Panc1 (cell line): ENCODE measurements at places on chromosomes 2 and 18. TPM values are rescaled to one million over a fixed set of nuclear protein-coding genes. Genes with fewer than 3 reads are reported as not detected.
A peak's percentile ranks its signal among the peaks of the same experiment; 100 is the strongest.

- no peaks in the 10 kb centered on the region for H3K36me3 ChIP-seq
- H3K4me1 ChIP-seq, result no peaks in the 10 kb centered on the region; the same call in 1 of the 2 replicates
- no peak for DNase-seq
These were observed 46.3 kb downstream of the MYO1B start for GRCh38 chr2:191291471-191291870.

DNA sequence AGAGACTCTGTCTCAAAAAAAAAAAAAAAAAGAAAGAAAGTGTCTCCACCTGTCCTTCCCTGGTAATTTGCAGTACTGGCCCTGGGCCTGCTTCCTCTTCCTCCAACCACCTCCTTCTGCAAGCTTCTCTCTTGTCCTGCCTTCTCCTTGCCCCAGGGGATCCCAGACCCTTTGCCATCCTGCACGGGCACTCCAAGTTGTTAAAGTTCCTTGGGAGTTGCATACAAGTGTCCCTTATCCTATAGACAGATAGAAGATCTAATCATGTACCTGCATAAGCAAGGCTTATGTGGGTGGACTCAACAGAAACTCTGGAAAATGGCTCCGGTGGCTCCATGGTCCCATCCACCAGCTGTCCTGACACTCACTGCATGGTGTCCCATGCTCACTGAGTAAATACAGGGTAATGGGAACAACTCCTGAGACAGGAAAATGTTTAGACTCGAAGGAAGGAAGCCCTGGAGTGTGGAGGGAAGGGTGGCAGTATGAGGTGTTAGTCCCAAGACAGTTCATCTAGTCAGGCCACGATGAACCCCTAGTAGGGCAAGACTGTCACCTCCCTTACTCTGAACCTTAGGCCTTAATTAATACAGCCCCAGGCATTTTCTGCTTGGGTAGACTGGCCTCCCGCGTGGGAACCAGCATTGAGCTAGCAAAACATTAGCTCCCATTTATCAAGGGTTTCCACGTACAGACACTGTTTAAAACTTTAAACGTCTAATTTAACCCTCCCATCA, 17.1 kb downstream of the ODC1 start:
- H3K27me3 ChIP-seq, result no peaks in the 10 kb centered on the region
- H3K27ac ChIP-seq, result peak overlapping the region; percentile 96
- no peak for DNase-seq

DNA sequence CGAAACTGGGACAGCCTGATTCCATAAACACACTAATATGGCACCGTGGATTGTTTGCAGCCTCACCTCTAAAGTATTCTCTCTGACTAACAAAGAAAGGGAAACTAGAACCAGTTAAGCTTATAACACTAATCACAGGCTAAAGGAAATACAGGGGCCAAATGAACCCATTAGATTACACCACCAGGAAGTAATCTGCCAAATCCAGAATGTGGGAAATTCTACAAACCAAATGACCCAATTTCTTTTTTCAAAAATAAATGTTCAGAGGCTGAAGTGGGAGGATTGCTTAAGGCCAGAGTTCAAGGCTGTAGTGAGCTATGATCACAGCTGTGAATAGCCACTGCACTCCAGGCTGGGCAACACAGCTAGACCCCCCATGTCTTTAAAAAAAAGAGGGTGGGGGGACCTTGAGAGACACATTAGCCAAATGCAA, 1.5 kb upstream of the MPPE1 start:
- DNase-seq, result no peak
- H3K36me3 ChIP-seq, result peaks cover 5% of the 10 kb centered on the region
- peak overlapping the region; percentile 63; the same call in 1 of the 2 replicates for H3K27ac ChIP-seq
- no peaks in the 10 kb centered on the region for H3K27me3 ChIP-seq

GRCh38 chr18:26268454-26268853, 42.2 kb downstream of the TAF4B start:
- no peak for DNase-seq
- H3K27ac ChIP-seq, result no peak overlapping the region
- no peak overlapping the region for H3K4me3 ChIP-seq
- H3K27me3 ChIP-seq, result no peaks in the 10 kb centered on the region

DNA sequence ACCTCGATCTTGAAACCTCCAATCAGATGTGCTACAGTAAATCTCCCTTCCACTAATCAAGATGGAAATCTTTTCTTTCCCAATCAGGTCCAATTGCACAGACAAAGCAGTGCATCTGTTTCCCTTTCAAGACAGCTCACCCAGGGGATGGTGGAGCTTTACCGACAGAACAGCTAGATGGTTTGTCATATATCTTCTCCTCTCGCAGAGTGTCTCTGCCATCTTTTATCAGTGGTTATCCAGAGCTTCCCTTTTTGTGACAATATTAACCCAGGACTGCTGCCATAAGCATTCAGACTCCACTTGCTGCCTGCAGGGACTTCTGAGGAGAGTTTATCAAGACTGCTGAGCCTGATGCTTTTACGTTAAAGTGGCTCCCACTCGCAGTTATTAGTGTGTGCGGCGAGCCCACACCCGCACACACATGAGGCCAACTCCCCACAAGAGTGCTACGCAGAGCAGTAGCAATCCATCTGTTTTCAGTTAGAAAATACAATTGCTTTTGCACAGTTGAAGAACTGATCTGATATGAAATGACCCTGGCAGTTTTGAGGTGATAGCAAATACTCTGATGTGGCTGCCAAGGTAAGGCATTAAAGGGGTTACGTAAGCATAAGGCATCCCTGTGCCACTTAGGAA, 398.9 kb downstream of the NCKAP5 start:
- DNase-seq, result no peak
- no peaks in the 10 kb centered on the region for H3K27me3 ChIP-seq
- no peaks in the 10 kb centered on the region for H3K4me1 ChIP-seq
- H3K27ac ChIP-seq, result no peak overlapping the region
- H3K36me3 ChIP-seq, result no peaks in the 10 kb centered on the region; the same call in 1 of the 2 replicates

- no peak for DNase-seq
- H3K4me1 ChIP-seq, result peaks cover 8% of the 10 kb centered on the region
- no peaks in the 10 kb centered on the region for H3K36me3 ChIP-seq
- no peak overlapping the region for H3K4me3 ChIP-seq
- H3K27ac ChIP-seq, result no peak overlapping the region
These were observed 64.0 kb downstream of the NGEF start for GRCh38 chr2:232949016-232949415.

DNA sequence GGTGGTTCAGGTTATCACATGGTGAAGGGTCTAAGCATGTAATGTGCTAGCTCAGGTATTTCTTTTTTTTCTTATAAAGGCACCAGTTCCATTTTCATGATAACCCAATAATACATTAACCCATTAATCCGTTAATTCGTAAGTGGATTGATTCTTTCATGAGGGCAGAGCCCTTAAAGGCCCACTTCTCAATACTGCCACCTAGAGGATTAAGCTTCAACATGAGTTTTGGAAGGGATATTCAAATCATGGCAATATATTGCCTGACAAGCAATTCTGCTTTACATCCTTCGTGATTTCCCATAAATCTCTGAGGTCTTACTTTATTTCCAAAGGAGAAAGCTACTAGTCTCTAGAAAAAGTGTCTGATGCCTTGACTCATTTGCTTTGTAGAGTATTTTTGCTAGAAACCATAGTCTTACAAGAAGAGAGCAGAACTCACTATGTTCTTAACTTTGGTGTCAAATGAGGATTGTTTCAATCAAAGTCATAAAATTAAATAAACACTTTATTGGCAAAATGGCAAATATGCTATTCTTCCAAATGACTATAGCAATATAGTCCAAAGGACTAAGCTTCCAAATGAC, 271.3 kb downstream of the KCNS3 start:
- no peaks in the 10 kb centered on the region for H3K4me1 ChIP-seq
- no peaks in the 10 kb centered on the region for H3K36me3 ChIP-seq
- H3K27me3 ChIP-seq, result no peaks in the 10 kb centered on the region
- H3K27ac ChIP-seq, result no peak overlapping the region
- DNase-seq, result peak; percentile 17

GRCh38 chr2:223856021-223856420, 18.6 kb upstream of the AP1S3 start:
- no peak overlapping the region for H3K4me3 ChIP-seq
- peaks cover 10% of the 10 kb centered on the region; the same call in 1 of the 2 replicates for H3K4me1 ChIP-seq
- no peak overlapping the region; the same call in 1 of the 2 replicates for H3K27ac ChIP-seq
- H3K36me3 ChIP-seq, result no peaks in the 10 kb centered on the region
- no peaks in the 10 kb centered on the region for H3K27me3 ChIP-seq

DNA sequence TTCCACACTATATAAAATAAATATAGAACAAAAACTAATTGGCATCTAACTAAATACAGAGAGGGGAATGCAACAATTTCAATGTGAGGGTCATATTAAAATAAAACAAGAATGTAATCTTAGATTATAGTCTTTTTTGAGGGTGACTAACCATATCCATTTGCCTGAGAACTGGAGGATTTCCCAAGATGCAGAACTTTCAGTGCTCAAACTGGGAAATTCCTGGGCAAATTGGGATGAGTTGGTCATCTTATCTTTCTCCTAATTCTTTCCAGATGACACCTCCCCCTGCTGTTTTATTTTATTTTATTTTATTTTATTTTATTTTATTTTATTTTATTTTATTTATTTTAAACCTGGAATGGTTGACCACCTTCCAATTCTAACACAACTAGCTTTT, 846.2 kb downstream of the SLC4A3 start:
- no peaks in the 10 kb centered on the region for H3K36me3 ChIP-seq
- no peak for DNase-seq
- no peaks in the 10 kb centered on the region for H3K27me3 ChIP-seq
- no peaks in the 10 kb centered on the region for H3K4me1 ChIP-seq

GRCh38 chr18:55047546-55047945, 88.3 kb upstream of the CCDC68 start:
- no peak for DNase-seq
- H3K27me3 ChIP-seq, result no peaks in the 10 kb centered on the region
- H3K27ac ChIP-seq, result no peak overlapping the region
- H3K4me1 ChIP-seq, result no peaks in the 10 kb centered on the region
- H3K4me3 ChIP-seq, result no peak overlapping the region

GRCh38 chr2:47323822-47324171, 79.2 kb upstream of the MSH2 start:
- DNase-seq, result no peak
- no peaks in the 10 kb centered on the region for H3K27me3 ChIP-seq
- H3K36me3 ChIP-seq, result no peaks in the 10 kb centered on the region
- peaks cover 15% of the 10 kb centered on the region; the same call in 1 of the 2 replicates for H3K4me1 ChIP-seq
- no peak overlapping the region for H3K4me3 ChIP-seq

GRCh38 chr2:46305767-46306166, 8.6 kb downstream of the EPAS1 start:
- DNase-seq, result no peak
- no peaks in the 10 kb centered on the region for H3K27me3 ChIP-seq
- peak overlapping the region; percentile 10 for H3K4me3 ChIP-seq
- peak overlapping the region; percentile 88 for H3K27ac ChIP-seq

DNA sequence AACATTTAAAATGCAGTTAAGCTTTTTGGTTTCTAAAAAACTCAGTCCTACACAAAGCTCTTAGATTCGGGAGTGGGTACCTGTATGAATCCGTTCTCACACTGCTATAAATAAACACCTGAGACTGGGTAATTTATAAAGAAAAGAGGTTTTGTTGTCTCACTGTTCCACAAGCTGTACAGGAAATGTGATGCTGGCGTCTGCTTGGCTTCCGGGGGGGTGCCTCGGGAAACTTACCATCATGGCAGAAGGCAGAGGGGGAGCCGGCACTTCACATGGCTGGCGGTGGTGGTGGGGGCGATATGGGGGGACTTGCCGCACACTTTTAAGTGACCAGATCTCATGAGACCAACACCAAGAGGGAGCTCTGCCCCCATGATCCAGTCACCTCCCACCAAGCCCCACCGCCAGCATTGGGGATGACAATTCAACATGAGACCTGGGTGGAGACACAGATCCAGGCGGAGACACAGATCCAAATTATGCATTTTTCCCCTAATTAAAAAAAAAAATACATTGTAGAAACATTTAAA, 222.5 kb downstream of the GBX2 start:
- H3K4me1 ChIP-seq, result no peaks in the 10 kb centered on the region
- no peaks in the 10 kb centered on the region for H3K36me3 ChIP-seq

- DNase-seq, result no peak
- H3K27ac ChIP-seq, result no peak overlapping the region
- no peak overlapping the region for H3K4me3 ChIP-seq
- H3K27me3 ChIP-seq, result no peaks in the 10 kb centered on the region
- no peaks in the 10 kb centered on the region for H3K36me3 ChIP-seq
These were observed 282.0 kb downstream of the DPP10 start for GRCh38 chr2:114724454-114724853.

GRCh38 chr2:135709992-135710391, 31.7 kb upstream of the UBXN4 start:
- H3K27me3 ChIP-seq, result no peaks in the 10 kb centered on the region
- no peak for DNase-seq
- H3K4me3 ChIP-seq, result no peak overlapping the region
- no peaks in the 10 kb centered on the region for H3K4me1 ChIP-seq
- peaks cover 3% of the 10 kb centered on the region; the same call in 1 of the 2 replicates for H3K36me3 ChIP-seq

Gene KHK
- 1.5 TPM for total RNA-seq

Gene TMEM37
- 0.28 TPM for total RNA-seq

Gene GALNT14
- 0.67 TPM for total RNA-seq

Gene COBLL1
- 4.4 TPM for total RNA-seq

Gene SERPINB10
- not detected for total RNA-seq

Gene KCNK3
- 32.8 TPM for total RNA-seq

Gene ANKRD62
- not detected for total RNA-seq

Gene ELOA2
- total RNA-seq, result not detected

Gene SH3RF3
- total RNA-seq, result 4.9 TPM

Gene MALT1
- 34.0 TPM for total RNA-seq

Gene FSHR
- not detected for total RNA-seq

Gene GAREM1
- total RNA-seq, result 4.7 TPM

Gene CYS1
- total RNA-seq, result 20.4 TPM

Gene NTSR2
- total RNA-seq, result 0.15 TPM

Gene ELMOD3
- 14.8 TPM for total RNA-seq
